H1 (cell line): ENCODE measurements at places on chromosomes 1 and 21. TPM values are rescaled to one million over a fixed set of nuclear protein-coding genes. Genes with fewer than 3 reads are reported as not detected.

GRCh38 chr1:22741118-22741517 is 30.5 kb downstream of the EPHB2 start:
- no peak for DNase-seq
- H3K36me3 ChIP-seq: no peaks in the 10 kb centered on the region
- H3K27me3 ChIP-seq: no peaks in the 10 kb centered on the region
- H3K4me3 ChIP-seq: no peak overlapping the region

DNA sequence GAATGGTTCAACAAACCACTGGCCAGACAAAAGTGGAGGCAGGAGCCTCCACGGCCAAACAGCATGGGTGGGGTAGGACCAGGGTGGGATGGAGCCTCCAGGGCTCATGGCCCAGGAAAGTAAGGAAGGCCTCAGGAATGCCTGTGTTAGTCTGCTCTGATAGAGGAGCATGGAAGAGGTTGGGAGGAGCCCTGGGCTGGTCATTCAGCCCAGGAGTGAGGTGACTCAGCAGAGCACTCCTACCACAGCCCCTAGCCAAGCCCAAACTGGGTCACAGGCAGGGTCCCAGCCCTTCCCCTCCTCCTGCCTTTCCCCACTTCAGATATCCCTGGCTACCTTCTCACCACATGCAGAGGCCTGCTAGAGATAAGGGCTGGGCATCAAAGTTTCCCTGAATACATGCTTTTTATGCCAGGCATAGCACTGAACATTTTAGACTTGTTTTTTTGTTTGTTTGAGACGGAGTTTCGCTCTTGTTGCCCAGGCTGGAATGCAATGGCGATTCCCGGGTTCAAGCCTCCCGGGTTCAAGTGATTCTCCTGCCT is 3.1 kb upstream of the SHISA4 start:
- H3K36me3 ChIP-seq: no peaks in the 10 kb centered on the region
- no peak for DNase-seq
- peaks cover 13% of the 10 kb centered on the region for H3K4me1 ChIP-seq
- H3K27me3 ChIP-seq: peaks cover 5% of the 10 kb centered on the region; the same call in 1 of the 2 replicates

DNA sequence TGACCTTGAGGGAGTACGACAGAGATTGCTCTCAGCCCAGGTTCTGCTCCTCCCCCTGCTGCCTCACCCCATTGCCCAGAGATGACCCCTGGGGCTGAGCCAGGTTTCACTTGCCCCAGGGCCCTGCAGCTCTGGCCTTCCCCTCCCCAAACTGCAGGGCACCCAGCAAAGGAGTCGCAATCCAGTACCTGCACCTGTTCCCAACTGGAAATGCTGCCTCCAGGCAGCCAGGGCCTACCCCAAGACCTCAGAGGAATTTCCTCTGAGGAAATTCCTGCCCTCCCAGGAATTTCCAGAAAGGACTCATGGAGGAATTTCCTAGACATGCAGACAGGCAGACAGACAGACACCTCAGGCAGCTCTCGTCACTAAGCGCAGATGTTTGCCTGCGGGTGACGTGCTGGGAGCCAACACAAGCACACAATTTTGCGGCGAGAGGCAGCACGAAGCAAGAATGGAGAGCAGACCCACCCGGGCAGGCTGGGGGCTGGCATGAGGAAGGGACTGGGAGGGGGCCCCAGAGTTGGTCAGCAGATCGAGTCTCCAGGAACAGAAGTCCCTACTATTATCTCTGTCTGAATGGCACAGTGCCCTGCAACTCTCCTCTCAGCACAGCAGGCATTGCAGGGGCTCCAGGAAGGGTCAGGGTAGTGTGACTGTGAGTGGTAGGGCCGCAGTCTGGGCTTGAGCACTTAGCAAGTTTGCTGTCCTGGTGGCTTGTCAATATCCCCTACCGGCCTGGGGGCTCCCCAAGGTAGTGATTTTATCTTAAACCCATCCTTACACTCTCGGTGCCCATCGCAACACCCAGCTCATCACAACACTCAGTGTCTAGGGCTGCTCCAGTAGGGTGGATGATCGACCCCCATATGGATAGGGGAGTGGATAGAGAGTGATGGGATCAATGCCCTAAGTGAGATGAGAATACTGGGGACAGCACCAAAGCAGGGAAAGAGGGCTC is 2.9 kb upstream of the EFNA1 start:
- no peak for DNase-seq
- H3K4me1 ChIP-seq: peaks cover 16% of the 10 kb centered on the region
- H3K27me3 ChIP-seq: peaks cover 50% of the 10 kb centered on the region

GRCh38 chr1:201889090-201889968 is 631 bp downstream of the SHISA4 start:
- no peaks in the 10 kb centered on the region for H3K36me3 ChIP-seq
- no peak for DNase-seq
- peak overlapping the region; percentile 65 for H3K4me3 ChIP-seq
- H3K27me3 ChIP-seq: peaks cover 10% of the 10 kb centered on the region
- H3K27ac ChIP-seq: no peak overlapping the region

- 0 out of 2 replicates have a peak, but pooled peaks cover 2% of the 10 kb centered on the region for H3K27me3 ChIP-seq
- H3K36me3 ChIP-seq: no peaks in the 10 kb centered on the region
- H3K27ac ChIP-seq: no peak overlapping the region
These were observed 20.0 kb downstream of the IL6R start for GRCh38 chr1:154425172-154425571.

- H3K27me3 ChIP-seq: no peaks in the 10 kb centered on the region
- no peaks in the 10 kb centered on the region for H3K36me3 ChIP-seq
- H3K4me3 ChIP-seq: no peak overlapping the region
- peaks cover 3% of the 10 kb centered on the region; the same call in 1 of the 2 replicates for H3K4me1 ChIP-seq
- DNase-seq: no peak
These were observed 17.7 kb upstream of the PADI2 start for GRCh38 chr1:17136936-17137335.

DNA sequence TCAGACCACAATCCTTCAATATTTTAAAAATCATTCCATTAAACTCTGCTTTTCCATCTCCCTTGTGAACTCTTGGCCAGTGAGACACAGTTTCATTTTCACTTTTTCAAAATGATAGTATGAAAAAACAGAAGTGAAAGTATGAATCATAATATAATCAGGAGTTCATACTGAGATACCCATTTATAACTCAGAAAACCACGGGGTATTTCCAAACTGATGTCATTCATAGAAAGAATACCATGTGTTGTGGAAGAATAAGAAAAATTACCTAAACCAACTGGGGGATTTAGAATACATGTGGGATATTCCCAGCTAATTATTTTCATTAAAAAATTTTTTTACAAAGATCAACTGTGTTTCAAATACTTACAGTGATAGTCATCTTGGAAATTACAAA is 149.9 kb downstream of the MRPL39 start:
- DNase-seq: no peak
- no peak overlapping the region for H3K27ac ChIP-seq
- no peaks in the 10 kb centered on the region for H3K4me1 ChIP-seq
- H3K4me3 ChIP-seq: no peak overlapping the region
- no peaks in the 10 kb centered on the region for H3K36me3 ChIP-seq

GRCh38 chr1:118338936-118339335 is 153.9 kb upstream of the SPAG17 start:
- H3K36me3 ChIP-seq: no peaks in the 10 kb centered on the region
- no peak overlapping the region for H3K4me3 ChIP-seq
- H3K27ac ChIP-seq: no peak overlapping the region
- no peaks in the 10 kb centered on the region for H3K4me1 ChIP-seq
- H3K27me3 ChIP-seq: no peaks in the 10 kb centered on the region

DNA sequence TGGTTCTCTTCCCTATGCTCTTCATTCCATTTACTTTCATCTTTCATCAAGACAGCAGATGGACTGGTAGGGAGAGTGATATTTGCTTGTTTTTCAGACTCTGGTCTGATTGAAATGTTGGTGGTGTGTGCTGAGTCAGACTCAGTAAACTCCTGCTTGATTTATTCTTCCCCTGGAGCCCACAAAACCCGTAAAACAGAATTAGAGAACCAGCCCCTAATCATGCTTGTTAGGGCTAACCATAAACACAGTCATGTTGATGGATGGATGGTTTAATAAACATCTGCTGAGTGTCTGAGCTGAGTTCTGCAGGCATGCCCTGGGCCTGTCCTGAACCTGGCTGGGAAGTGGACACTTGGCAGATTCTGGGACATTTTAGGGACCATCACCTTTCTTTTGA is 24.8 kb downstream of the NOS1AP start:
- H3K27me3 ChIP-seq: peaks cover 5% of the 10 kb centered on the region
- peaks cover 17% of the 10 kb centered on the region for H3K4me1 ChIP-seq
- H3K36me3 ChIP-seq: no peaks in the 10 kb centered on the region
- no peak overlapping the region for H3K4me3 ChIP-seq

GRCh38 chr1:159209061-159209460 is 4.4 kb downstream of the ACKR1 start:
- DNase-seq: no peak
- no peak overlapping the region for H3K27ac ChIP-seq
- H3K36me3 ChIP-seq: no peaks in the 10 kb centered on the region
- H3K4me1 ChIP-seq: peaks cover 3% of the 10 kb centered on the region; the same call in 1 of the 2 replicates
- no peak overlapping the region for H3K4me3 ChIP-seq

DNA sequence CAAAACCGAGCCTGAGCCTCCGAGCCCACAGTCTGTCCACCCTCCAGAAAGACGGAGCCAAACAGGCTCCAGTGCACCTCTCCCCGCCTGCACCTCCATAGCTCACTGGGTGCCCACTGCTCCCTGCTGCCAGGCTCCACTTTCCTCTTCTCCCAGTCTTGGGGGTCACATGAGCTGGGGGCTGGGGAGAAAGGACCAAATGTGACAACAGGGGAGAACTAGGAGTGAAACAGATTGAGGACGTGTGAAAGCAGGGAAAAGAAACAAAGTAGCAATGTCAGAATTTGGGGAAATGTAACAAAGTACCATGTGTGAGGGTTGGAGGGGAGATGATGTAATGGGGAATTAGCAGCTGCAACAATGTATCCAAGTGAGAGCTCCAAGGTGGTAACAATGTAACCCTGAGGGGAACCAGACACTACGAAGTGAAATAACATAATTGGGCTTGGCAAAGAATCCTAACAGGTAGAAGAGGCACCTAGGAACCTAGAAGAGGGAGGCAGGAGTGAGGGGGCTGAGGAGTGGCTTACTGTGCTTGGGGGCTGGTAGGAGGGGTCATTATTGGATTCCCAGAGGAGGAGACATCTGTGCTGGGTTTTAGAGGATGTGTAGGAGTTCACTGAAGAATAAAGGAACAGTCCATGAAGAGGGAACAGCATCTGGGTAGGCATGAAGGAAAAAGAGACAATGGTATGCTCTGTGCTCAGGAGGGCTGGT is 12.5 kb downstream of the SDC3 start:
- H3K36me3 ChIP-seq: no peaks in the 10 kb centered on the region
- H3K27me3 ChIP-seq: no peaks in the 10 kb centered on the region
- H3K4me1 ChIP-seq: peaks cover 3% of the 10 kb centered on the region; the same call in 1 of the 2 replicates
- H3K27ac ChIP-seq: no peak overlapping the region
- H3K4me3 ChIP-seq: no peak overlapping the region

- H3K36me3 ChIP-seq: no peaks in the 10 kb centered on the region
- DNase-seq: no peak
- no peak overlapping the region for H3K27ac ChIP-seq
These were observed 178.9 kb upstream of the DPT start for GRCh38 chr1:168907786-168908348.

GRCh38 chr1:99306644-99307043 is 42.4 kb downstream of the PLPPR4 start:
- no peaks in the 10 kb centered on the region for H3K36me3 ChIP-seq
- DNase-seq: no peak
- H3K4me1 ChIP-seq: no peaks in the 10 kb centered on the region
- H3K27ac ChIP-seq: no peak overlapping the region
- no peaks in the 10 kb centered on the region for H3K27me3 ChIP-seq
- no peak overlapping the region for H3K4me3 ChIP-seq

GRCh38 chr1:204647114-204647804 is 38.3 kb downstream of the LRRN2 start:
- H3K4me1 ChIP-seq: peaks cover 16% of the 10 kb centered on the region
- H3K36me3 ChIP-seq: no peaks in the 10 kb centered on the region
- H3K27ac ChIP-seq: no peak overlapping the region
- H3K27me3 ChIP-seq: no peaks in the 10 kb centered on the region; the same call in 1 of the 2 replicates
- DNase-seq: no peak

DNA sequence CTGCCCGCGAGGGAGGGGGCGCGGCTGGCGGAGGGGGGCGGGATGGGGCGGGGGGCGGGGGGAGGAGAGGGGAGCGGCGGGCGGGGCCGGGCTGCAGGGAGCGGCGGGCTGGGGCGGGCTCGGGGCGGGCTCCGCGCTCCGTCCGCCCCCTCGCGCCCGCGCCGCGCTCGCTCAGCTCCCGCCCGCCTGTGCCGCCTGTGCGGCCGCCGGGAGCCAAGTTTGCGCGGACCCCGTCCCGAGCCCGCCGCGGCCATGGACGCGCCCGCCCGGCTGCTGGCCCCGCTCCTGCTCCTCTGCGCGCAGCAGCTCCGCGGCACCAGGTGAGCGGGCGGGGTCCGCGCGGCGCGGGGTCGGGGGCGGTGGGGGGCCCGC is at the start of gene GABRD:
Gene GABRD, plus strand, starts transcription at position 174 of the 372 bp plus-strand sequence. Its CDS starts 79 bp downstream, at position 253.
- peaks cover 4% of the 10 kb centered on the region for H3K4me1 ChIP-seq
- no peaks in the 10 kb centered on the region for H3K36me3 ChIP-seq
- peaks cover 9% of the 10 kb centered on the region for H3K27me3 ChIP-seq
- peak within 1 kb of the TSS; percentile 29; the same call in 1 of the 2 replicates for H3K4me3 ChIP-seq
- H3K27ac ChIP-seq: no peak within 1 kb of the TSS
- no peak for DNase-seq

DNA sequence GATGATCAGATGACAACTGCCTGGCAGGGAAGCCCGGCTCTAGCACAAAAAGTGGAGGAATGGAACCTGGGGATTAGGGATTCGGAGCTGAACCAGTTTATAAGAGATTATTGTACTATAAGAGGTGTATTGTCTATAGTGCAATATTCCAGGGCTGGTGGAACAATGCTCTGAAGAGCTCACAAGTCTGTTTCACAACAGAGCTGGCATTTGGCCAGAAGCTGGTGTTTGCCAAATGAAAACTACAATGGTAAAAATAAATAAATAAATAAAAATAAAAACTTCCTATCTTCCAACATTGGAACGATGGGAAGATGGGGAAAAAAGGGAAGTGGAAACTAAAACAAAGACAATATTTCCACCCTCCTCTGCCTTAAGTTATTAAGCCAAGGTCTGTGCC is 73.5 kb downstream of the CHODL start:
- H3K36me3 ChIP-seq: no peaks in the 10 kb centered on the region
- H3K4me1 ChIP-seq: no peaks in the 10 kb centered on the region
- no peak for DNase-seq
- H3K27ac ChIP-seq: no peak overlapping the region
- H3K4me3 ChIP-seq: no peak overlapping the region

DNA sequence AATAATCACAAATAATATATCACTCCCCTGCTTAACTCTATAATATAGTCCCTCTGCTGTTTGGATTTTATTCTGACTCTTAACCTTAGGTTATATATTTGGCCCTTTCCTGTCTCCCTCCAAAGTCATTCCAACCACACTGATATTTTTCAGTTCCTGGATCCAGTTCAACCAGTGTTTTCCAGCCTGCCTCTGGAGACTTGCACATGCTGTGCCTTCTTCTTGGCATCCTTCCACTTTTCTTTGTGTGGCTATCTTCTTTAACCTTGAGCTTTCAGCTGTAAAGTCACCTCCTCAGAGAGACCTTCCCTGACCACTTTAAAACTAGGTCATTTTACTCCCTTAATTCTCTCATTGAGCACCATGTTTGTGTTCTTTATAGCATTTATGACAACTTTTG is 19.4 kb downstream of the CERS2 start:
- no peaks in the 10 kb centered on the region for H3K27me3 ChIP-seq
- peaks cover 31% of the 10 kb centered on the region for H3K36me3 ChIP-seq
- no peak overlapping the region for H3K27ac ChIP-seq
- no peak overlapping the region for H3K4me3 ChIP-seq
- DNase-seq: no peak
- H3K4me1 ChIP-seq: no peaks in the 10 kb centered on the region

The TSPAN2 gene
- 7.4 and 9.5 TPM in 2 replicates for polyA plus RNA-seq

The AMPD1 gene
- polyA plus RNA-seq: not detected in 2 replicates

The KLHDC7A gene
- 3.9 and 8.5 TPM in 2 replicates for polyA plus RNA-seq

The KIF21B gene
- polyA plus RNA-seq: 10.8 and 20.1 TPM in 2 replicates

The RNASEL gene
- polyA plus RNA-seq: 0.27 and 0.39 TPM in 2 replicates

The LGR6 gene
- 1.0 and 1.3 TPM in 2 replicates for polyA plus RNA-seq

The CFAP141 gene
- polyA plus RNA-seq: not detected in 2 replicates

The TDRD5 gene
- 0.22 and 0.53 TPM in 2 replicates for polyA plus RNA-seq

The MARK1 gene
- polyA plus RNA-seq: 5.5 and 8.9 TPM in 2 replicates

The RAB13 gene
- polyA plus RNA-seq: 65.7 and 70.5 TPM in 2 replicates

The MAP3K6 gene
- polyA plus RNA-seq: 7.4 and 10.3 TPM in 2 replicates
